ENCODE measurements at places on chromosomes 16 and 17. TPM values are rescaled to one million over a fixed set of nuclear protein-coding genes. Genes with fewer than 3 reads are reported as not detected.

JUP gene
- total RNA-seq = 40.5 TPM

HOXB4 gene
- total RNA-seq = 0.31 TPM

TNFAIP1 gene
- total RNA-seq = 5.0 TPM

TEX14 gene
- 0.31 TPM for total RNA-seq

DHRS7B gene
- 5.8 TPM for total RNA-seq

SLC12A3 gene
- total RNA-seq = 0.10 TPM

G6PC1 gene
- not detected for total RNA-seq

MYOCD gene
- total RNA-seq = not detected

PRDM7 gene
- total RNA-seq = not detected

CTRB1 gene
- total RNA-seq = not detected

GINS2 gene
- 0.42 TPM for total RNA-seq

DRC3 gene
- total RNA-seq = not detected

GRN gene
- total RNA-seq = 294 TPM

LGALS9B gene
- total RNA-seq = 0.52 TPM

DNAI2 gene
- 0.21 TPM for total RNA-seq

ZG16 gene
- total RNA-seq = not detected

SGCA gene
- not detected for total RNA-seq

SMCR8 gene
- total RNA-seq = 55.6 TPM

LPO gene
- not detected for total RNA-seq

ZDHHC1 gene
- 0.63 TPM for total RNA-seq

PITPNM3 gene
- 0.31 TPM for total RNA-seq

TEKT5 gene
- not detected for total RNA-seq

ZNF205 gene
- 0.52 TPM for total RNA-seq

LGALS9C gene
- 0.63 TPM for total RNA-seq

TBX21 gene
- 15.7 TPM for total RNA-seq

PYDC1 gene
- total RNA-seq = not detected

TTLL6 gene
- not detected for total RNA-seq

MYH13 gene
- total RNA-seq = not detected

PLEKHM1 gene
- 62.5 TPM for total RNA-seq

CHD9NB gene
- not detected for total RNA-seq

CIBAR2 gene
- not detected for total RNA-seq

CAVIN1 gene
- 0.21 TPM for total RNA-seq

HES7 gene
- total RNA-seq = not detected
